Renal cortical epithelial cell (primary cell): ENCODE measurements at places on chromosomes 2 and 18. TPM values are rescaled to one million over a fixed set of nuclear protein-coding genes. Genes with fewer than 3 reads are reported as not detected.
A peak's percentile ranks its signal among the peaks of the same experiment; 100 is the strongest.

DNA sequence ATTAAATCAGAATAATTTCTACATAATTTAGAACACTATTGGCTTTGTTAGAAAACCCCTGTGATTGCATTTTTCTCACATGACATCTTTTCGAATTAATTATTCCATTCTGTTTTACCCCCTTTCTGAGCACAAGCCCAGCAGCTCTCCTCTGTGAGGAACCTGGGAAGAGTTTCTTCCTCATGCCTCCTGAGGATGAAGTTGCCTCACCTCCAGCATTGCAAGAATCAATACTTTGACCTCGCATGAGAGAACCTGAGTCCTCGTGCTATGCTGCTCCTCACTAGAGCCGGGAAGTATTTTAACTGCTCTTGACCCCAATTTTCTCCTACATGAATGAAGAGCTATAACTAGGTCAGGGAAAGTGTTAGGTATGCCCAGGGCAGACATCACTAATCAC lies 77.1 kb upstream of the RAPH1 start:
- peak; percentile 30 for DNase-seq

DNA sequence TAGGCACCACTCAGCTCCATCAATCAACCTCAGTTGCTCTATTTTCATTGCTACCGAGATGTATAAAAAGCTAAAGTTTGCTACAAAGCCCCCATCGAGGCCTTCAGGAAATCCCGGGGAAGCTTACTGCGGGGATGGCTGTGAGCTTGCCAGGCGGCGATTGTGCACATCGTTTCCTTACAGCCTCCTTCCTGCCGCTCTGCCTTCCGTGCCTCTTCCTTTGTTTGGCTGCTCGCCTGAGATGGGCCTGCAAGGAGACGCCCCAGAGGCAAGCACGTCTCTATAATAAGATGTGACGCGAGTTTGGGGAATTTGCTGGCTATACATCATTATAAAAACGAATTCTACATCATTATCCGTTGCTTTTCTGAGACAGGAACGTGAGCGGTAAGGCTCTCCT lies 41.6 kb downstream of the DHRS9 start:
- DNase-seq: no peak

GRCh38 chr2:15750433-15750814 lies 158.8 kb downstream of the DDX1 start:
- no peak for DNase-seq

GRCh38 chr2:102176172-102176571 lies 10.7 kb upstream of the IL1RL2 start:
- DNase-seq: no peak

DNA sequence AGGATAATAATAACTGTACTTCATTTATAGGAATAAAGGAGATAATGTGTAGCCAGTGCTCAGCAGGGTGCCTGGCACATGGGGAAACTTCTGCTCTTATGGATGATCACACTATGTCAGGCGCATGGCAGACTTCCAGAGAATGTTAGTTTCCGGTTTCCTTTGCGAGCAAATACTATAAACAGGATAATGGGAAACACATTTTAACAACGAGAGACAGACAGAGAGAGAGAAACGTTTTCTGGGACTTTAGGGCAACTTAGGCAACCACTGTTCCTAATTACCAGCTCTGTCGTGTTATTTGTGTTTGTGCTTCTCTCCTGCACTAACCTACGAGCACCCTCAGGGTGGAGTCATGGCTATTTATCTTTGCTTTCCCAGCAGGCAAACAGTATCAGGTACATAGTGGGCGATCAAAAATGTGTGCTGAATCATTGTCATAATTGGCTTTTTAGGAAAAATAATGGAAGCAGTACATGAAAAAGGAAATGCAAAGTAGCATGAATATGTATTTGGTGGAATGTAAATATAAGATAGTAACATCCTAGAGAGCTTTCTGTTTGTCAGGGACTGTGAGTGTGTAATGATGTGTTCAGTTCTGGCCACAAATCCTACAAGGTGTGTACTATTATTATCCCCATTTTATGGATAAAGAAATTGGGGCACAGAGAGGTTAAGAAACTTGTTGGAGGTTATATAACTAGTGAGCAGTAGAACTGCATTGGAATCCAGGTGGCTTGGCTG lies 36.8 kb upstream of the IGFBP2 start:
- DNase-seq: peak; percentile 4

DNA sequence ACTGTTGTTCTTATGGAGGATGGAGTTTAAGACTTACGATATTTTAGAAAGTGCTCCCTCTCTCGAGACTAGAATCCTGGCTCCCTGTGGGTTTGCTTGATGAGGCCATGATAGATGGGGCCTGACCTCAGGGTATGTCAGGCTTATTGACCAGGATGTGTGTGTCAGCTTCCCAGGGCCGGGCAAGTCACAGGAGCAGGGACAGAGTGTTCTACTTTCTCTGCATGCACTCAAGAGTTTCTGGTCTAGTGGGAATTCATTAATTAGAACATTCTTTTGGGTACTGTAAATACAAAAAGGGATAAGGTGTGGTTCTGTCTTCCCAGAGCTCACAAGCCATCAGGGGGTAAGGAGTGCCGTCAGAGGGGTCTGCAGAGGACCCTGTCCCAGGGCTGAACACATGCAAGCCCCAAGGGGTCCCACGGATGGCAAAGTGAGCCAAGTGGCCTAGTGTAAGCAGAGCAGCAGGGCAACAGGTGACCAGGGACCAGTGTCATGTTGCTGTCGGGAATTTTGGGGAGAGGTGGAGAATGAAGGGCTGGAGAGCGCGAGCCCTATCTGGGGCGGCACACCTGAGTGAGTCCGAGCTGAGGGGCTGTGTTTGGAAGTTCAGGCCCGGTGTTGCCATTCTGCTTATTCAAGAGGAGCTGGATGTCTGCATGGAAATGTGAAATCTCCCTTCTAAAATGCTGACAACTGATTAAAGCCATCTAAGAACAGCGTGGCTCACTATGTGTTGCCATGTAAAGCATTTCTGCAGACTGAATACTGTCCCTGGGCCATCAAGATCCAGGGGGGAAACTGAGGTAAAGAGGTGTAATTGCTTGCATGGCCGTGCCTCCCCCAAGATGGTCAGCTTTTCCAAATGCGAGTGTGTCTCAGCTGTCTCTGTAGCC lies 91.4 kb downstream of the TGFA start:
- no peak for DNase-seq

Gene PLCD4
- total RNA-seq: 2.9 and 3.0 TPM in 2 replicates

GRCh38 chr18:45109706-45110105 lies 429.0 kb downstream of the SETBP1 start:
- DNase-seq: no peak

DNA sequence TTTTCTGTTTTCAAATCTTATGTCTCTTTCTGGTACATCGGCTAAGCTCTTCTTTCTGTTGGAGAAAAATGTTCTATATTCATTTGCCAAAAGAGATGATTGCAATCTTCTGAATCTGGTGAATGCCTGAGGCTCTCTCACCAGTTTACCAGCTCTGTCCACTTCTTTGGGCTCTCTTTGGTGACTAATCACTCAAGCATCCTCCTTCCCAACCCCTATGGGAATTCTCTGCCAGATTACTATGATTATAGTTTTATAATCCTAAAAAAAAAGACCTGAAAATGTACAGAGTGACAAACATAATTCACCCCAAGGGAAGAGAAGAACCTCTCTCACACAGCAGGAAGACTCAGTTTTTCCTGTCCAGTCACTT lies 187.3 kb downstream of the CAMKMT start:
- peak; percentile 67 for DNase-seq

Gene B3GNT7
- 4.0 and 4.5 TPM in 2 replicates for total RNA-seq

- no peak for DNase-seq
Observed at GRCh38 chr2:237160271-237160919, 74.7 kb downstream of the COPS8 start.

GRCh38 chr2:146576339-146577111 lies 1268.3 kb upstream of the ACVR2A start:
- no peak for DNase-seq

DNA sequence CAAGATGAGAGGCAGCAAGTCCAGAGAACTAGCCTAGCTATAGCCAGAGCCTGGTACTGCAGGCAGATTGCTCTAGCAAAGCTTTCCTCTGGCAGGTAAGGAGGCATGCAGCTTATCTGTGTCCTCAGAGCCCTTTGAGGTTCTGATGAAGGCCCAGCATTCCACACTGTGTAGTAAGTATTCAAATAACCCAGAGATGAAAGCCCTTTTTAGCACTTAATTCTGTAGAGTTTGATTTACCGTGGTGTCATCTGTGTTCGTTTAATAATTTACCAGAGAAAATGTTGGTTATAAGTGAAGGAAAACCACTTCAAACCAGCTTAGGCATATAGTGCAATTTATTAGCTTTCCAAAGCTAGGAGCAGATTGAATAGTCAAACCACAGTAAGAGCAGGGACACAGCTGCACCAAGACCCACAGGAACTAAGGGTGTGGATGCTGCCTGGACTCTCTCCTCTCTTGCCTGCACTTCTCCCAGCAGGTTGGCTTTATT lies 226.6 kb downstream of the BABAM2 start:
- peak; percentile 98 for DNase-seq
